Smooth muscle cell of trachea (primary cell): ENCODE measurements at places on chromosomes 12 and 14. TPM values are rescaled to one million over a fixed set of nuclear protein-coding genes. Genes with fewer than 3 reads are reported as not detected.

AMDHD1 gene
- 0.29 and 0.33 TPM in 2 replicates for total RNA-seq

RFX4 gene
- not detected in 2 replicates for total RNA-seq

LRR1 gene
- 6.3 and 27.9 TPM in 2 replicates for total RNA-seq

TRIM9 gene
- 0.15 and 0.50 TPM in 2 replicates for total RNA-seq

HOXC9 gene
- 0.15 and 0.33 TPM in 2 replicates for total RNA-seq

ASIC1 gene
- 1.5 and 4.6 TPM in 2 replicates for total RNA-seq

HIF1A gene
- 303 and 338 TPM in 2 replicates for total RNA-seq

KCNMB4 gene
- total RNA-seq = 0.17 and 0.44 TPM in 2 replicates

COL2A1 gene
- under 0.01 and 0.15 TPM in 2 replicates for total RNA-seq

ANG gene
- 6.7 and 7.3 TPM in 2 replicates for total RNA-seq

RNASE7 gene
- 0.17 TPM in 1 of 2 replicates, not detected in the other for total RNA-seq

TAS2R9 gene
- not detected in 2 replicates for total RNA-seq

HNF1A gene
- not detected in 2 replicates for total RNA-seq

RASAL1 gene
- not detected in 2 replicates for total RNA-seq

SERPINA12 gene
- not detected in 2 replicates for total RNA-seq

TMEM132D gene
- total RNA-seq = not detected in 2 replicates

CCDC38 gene
- not detected in 2 replicates for total RNA-seq

TMEM229B gene
- total RNA-seq = 0.29 and 2.0 TPM in 2 replicates

SLC4A8 gene
- 4.5 and 10.3 TPM in 2 replicates for total RNA-seq

KCNJ8 gene
- total RNA-seq = 7.3 and 10.6 TPM in 2 replicates
